ENCODE measurements at places on chromosomes 7 and 10.
A peak's percentile ranks its signal among the peaks of the same experiment; 100 is the strongest.

- no peak for DNase-seq
Measured at GRCh38 chr10:33917069-33917780, 582.8 kb upstream of the NRP1 start.

GRCh38 chr10:132880128-132880981, 62.0 kb downstream of the CFAP46 start:
- no peak for DNase-seq

DNA sequence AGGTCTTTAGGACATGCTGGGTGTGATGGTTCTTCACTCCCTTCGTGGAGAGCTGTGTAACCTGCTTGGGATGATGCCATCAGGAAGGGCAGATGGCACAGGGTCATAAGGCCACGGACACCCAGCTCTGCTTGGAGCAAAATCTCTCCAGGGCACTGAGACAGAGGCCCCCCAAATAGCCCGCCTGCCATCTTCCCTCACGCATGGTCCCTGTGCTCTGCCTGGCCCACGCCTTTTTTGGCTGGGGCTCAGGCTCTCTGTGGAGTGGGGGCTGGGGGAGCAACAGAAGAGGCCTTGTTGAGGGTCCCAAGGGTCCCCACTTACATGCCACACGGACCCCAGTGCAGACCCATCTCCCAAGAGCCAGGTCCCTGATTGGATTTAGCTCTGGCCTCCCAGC, 93.3 kb upstream of the RET start:
- no peak for DNase-seq

DNA sequence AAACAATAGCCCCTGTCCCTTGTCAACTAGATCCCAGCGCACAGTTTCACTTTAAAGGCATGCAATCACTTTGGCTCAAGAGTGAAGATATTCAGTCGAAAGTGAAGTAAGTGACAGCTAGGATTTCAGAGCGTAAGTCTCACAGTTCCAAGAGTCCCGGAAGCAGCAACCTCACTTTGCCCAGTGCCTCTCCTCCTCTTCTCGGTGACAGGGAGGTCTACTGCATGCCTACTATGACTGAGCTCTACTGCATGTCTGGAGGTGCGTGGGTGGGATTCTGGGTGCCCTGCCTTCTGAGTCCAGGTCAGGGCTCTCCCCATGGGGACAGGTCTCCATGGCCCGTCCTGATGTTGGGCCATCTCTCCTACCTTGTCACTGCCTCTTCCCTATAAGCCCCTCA, 17.0 kb downstream of the PRKCQ start:
- peak; percentile 50 for DNase-seq

DNA sequence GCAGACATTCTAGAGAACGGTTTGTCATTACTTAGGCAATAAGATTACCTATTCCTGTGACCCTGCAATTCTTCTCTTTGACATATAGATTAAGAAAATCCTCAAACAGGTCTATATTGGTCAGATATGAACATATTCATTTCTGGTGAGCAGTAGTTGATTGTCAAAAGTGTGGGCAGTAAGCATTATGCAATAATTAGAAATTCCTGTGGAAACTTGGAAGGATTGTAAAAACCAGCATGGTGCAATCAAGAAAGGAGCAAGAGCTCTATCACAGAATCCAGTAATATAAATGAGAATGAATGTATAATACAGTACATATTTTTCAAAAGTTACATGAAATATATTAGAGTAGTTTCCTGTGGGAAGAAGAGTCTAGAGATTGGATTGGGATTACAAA, 406.5 kb downstream of the SUGCT start:
- no peak for DNase-seq

GRCh38 chr7:42946627-42946950, 14.4 kb downstream of the MRPL32 start:
- DNase-seq, result no peak

DNA sequence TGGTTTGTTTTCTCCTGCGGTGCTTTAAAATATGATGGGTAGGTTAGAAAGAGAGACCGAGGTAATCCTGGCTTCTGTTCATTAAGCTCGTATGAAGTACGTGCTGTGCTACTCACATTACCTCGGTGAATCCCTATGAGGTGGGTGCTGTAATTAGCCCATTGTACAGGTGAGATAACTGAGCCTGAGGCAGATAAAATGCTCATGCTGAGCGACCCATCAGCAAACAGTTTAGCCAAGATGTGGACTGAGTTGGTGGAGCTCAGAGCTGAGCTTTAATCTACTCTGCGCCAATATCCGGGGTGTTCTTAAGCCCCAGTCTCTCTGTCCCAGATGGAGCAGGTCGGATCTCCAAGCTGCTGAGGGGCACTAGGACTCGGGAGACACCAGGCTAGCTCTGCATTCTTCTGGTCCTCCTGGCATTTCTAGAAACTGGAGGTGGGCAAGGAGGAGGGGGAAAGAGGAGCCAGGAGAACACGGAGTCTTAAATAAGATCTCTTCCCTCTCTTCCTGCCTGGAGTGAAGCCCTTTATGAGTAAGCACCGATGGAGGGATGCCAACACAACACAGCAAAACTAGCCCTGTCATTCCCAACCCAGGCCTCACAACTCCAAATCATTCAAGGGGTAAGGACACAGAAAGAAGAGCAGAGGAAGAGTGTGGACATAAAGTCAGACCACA, 458.5 kb downstream of the KCNMA1 start:
- no peak for DNase-seq

DNA sequence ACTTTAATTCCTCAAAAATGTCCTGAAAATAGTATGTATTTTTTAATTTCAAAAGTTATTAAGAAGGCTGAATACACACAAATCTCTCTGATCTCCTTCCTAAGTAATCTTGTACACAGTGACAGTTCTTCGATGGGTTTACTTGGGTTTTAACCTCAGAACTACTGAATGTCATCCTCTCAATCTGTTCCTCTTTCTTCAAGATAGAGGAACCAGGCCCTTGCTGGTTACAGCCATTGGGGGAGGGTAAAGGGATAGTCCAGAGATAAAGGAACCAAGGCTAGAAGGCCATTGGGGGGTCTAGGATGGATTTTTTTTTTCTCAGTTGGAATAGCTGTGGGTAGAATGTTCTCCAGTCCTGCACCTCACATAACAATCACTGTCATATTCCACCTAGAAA, 224.9 kb downstream of the SKIDA1 start:
- DNase-seq, result no peak

- peak; percentile 41 for DNase-seq
Measured at GRCh38 chr10:80253266-80253962, 36.0 kb downstream of the MAT1A start.

- DNase-seq, result no peak
Measured at GRCh38 chr10:119687192-119688032, 36.2 kb downstream of the BAG3 start.

DNA sequence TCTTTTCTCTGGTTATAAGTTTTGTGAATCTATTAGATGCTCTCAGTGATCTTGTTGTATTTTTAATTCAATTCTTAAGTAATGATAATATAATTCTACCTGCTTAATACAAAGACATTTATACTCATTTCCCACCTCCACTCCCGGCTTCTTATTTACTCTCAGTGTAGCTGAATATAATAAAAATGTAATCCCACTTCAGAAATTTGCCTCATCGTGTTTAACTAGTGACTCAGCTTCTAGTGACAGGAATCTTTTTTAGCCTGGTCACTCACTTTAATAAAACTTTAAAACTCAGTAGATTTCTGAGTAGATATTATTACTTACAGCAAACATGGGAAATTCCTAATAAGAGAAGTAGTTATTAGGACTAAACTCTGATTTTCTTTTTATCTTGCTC, 1506.2 kb upstream of the LRRTM3 start:
- DNase-seq, result no peak

DNA sequence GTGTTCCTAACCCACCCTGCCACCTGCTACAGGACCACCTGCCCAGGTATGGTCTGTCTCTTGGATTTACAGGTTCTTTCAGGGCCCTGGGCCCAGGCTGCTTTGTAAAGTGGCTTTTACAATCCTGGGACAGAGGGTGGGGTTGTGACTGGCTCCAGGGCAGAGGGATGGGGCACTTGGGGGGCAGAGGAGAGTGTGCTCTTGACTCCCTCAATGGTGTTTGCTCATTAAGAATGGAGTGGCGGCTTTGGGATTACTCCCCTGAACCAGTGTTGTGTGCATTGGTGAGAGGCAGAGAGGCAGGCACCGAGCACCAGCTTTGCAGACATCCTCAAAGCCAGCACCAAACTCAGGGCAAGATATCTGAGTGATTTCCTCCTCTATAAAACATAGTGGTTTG, 43.5 kb downstream of the VWA2 start:
- no peak for DNase-seq
